ENCODE measurements at places on chromosomes 4 and X.

DNA sequence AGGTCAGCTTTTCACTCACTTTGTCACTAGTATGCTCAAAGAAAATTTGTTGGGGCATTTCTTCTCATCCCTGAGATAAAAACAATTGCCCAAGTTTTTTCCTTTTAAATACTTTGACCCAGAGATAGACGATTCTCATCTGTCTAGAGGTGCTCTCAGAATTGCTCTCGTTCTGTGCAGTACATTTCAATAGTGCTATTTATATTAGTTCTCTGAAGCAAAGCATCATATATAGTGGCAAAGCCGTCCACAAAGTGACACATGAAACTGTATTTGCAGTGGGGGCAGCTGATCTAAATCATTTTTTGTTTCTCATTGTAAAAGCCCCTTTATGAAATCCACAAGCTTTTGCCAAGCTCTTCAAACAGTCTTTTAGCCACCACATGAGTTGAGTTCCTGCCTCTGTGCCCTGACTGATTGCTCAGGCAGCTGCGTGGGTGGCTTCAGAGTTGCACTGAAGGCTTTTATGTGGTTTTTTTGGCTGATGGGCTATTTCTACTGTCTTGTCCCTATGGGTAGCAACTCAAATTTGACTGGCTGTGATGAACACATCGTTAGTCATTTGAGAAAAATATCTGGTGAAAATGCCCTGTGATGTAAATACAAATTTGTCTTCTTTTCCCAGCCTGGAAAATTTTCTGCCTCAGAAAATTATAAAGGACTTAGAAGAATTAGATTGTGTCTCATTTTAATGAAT lies 119.1 kb upstream of the OTUD4 start:
- no peak for DNase-seq

- DNase-seq: no peak
Observed at GRCh38 chrX:49269767-49270248, at the start of gene PPP1R3F. Gene PPP1R3F, plus strand, starts transcription at chrX:49269793. Its CDS starts 77 bp downstream, at chrX:49269870.

- no peak for DNase-seq
Observed at GRCh38 chr4:8391972-8392371, 48.6 kb downstream of the ACOX3 start.

- DNase-seq: no peak
Observed at GRCh38 chr4:6499238-6499600, 26.8 kb upstream of the PPP2R2C start.

DNA sequence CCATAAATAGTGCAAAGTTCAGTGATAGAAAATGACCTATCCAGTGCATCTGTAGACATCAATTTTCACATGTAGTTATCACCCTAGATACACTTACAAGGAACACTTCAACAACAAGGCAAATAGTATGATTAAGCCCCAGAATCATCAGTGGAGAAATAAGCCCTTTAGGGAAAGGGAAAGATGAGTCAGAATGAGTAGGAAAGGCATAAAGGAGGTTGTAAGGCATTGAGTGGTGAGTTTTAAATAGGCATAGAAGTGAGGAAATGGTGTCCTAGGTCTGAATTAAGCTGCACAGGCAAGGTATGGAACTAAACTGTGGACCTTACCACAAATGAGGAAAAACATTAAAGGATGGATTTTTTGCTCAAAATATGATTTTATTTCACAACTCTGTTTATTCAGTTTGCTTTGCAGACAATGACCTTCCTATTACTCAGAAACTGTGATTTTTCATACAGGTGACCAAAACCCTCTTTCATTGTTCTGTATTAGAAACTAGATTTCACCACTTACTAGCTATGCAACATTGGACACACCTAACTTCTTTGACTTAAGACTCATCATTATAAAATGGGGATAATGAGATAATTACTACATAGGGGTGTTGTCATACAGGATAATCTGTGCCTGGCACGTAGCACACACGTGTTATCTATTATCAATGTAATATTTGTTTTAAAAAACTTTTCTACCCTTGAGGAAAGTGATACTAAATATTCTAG lies 57.0 kb upstream of the MAP9 start:
- no peak for DNase-seq

DNA sequence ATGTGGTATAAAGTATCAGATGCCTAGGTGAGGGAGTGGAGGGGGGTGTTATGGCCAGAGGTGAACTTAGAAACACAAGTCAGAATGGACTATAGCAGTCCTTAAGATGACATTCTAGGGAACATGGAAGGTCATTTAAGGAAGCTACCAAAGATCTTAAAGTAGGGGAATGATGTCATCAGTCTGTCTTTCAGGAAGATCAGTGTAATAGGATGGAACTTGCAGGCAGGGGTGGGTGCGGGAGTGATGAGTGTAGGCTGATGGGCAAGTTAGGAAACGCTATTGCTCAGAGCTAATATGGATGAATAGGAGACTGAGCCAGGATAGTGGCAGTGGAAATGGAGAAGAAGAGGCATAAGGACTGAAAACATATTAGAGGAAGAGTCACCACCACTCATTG lies 27.5 kb upstream of the CWH43 start:
- no peak for DNase-seq

Data from NCI-H446 treated with DMSO at 0.1 percent for 48 hours (cell line).